ENCODE measurements at places on chromosomes 3 and 15. TPM values are rescaled to one million over a fixed set of nuclear protein-coding genes. Genes with fewer than 3 reads are reported as not detected.

DNA sequence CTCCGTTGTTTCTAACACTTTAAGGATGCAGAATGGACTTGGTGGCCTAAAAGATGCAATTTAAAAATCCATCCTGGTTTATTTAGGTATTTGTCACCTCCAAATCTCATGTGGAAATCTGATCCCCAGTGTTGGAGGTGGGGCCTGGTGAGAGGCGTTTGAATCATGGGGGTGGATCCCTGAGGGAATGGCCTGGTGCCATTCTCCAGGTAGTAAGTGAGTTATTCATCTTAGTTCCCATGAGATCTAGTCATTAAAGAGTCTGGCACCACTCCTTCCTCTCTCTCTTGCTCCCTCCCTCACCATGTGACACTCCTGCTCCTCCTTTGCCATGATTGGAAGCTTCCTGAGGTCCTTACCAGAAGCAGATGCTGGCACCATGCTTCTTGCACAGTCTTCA, 339.1 kb downstream of the NTRK3 start:
- H3K36me3 ChIP-seq = no peaks in the 10 kb centered on the region
- no peak overlapping the region for H3K4me3 ChIP-seq
- peaks cover 5% of the 10 kb centered on the region for H3K4me1 ChIP-seq
- no peak for DNase-seq

DNA sequence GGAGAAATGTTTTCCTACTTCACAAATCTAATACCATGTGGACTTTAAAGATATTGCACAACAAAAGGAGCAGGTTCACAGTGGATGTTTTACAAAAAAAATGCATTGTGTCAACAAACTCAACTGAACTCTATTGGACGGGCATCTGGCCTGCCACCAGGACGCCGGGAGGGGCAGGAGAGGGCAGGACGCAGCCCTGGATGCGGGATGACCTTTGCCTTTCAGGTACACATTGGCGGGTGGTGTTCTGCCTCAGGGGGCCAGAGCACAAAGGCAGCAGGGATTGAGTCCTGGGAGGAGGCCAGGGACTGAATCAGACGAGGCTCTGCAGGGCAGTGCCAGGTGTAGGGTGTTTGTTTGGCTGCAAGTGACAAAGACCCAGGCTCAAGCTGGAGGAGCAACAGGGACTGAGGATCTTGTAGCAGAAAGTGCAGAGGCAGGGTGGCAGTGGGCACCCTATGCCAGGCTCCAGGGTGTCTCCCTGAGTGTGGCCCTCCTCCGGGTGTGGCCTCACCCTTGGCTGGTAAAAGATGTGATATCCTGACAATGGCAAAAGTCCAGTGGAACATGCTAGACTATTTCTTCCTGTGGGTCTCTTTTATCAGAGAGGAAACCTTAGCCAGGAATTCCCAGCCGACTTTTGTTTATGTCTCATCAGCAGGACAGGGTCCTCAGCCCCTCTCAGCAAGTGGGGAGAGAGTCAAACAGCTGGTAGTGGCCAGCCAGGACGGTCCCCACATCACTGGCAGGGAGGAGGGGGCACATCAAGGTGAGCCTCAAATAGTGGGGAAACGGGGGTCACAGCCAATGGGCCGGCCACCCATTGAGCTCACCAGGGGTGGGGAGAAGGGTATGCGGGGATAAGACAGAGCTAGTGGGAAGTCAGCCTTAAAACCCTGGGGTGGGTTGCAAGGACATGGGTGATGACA, 29.7 kb upstream of the KLF13 start:
- no peak for DNase-seq
- H3K36me3 ChIP-seq = no peaks in the 10 kb centered on the region
- no peaks in the 10 kb centered on the region for H3K4me1 ChIP-seq
- peaks cover 41% of the 10 kb centered on the region for H3K27me3 ChIP-seq
- no peak overlapping the region for H3K4me3 ChIP-seq

The ABCF3 gene
- total RNA-seq = 81.3 TPM

The IQCH gene
- 1.1 TPM for total RNA-seq

The TEX55 gene
- total RNA-seq = not detected

The SLC27A2 gene
- total RNA-seq = 2.1 TPM

- no peaks in the 10 kb centered on the region for H3K36me3 ChIP-seq
- DNase-seq = no peak
- peaks cover 2% of the 10 kb centered on the region for H3K27me3 ChIP-seq
- H3K27ac ChIP-seq = no peak overlapping the region
- H3K4me1 ChIP-seq = peaks cover 14% of the 10 kb centered on the region
These were observed 1311.4 kb downstream of the ROBO2 start for GRCh38 chr3:78351334-78351733.

DNA sequence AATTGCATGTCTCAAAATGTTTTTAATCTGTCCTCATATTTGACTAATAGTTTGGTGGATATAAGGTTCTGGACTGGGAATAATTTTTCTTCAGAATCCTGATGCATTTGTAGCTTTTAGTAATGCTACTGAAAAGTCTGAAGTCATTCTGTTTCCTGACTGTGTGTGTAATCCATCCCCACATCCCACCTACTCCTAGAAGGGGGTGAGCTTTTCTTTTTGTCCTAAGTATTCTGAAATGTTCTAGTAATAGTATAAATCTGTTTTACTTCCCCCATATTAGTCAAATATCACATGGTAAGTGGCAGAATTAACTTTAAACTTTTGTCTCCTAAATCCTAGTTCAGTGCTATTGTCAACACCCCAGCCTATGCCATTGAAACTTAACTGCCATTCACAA, 162.8 kb downstream of the GREM1 start:
- peak overlapping the region; percentile 70 for H3K27ac ChIP-seq
- H3K4me3 ChIP-seq = no peak overlapping the region
- peaks cover 50% of the 10 kb centered on the region for H3K36me3 ChIP-seq
- no peaks in the 10 kb centered on the region for H3K27me3 ChIP-seq
- peaks cover 81% of the 10 kb centered on the region for H3K4me1 ChIP-seq

The GNAT1 gene
- not detected for total RNA-seq

The ADAMTSL3 gene
- not detected for total RNA-seq

All from HFFc6 (cell line).